ENCODE measurements at places on chromosomes 5 and 9. TPM values are rescaled to one million over a fixed set of nuclear protein-coding genes. Genes with fewer than 3 reads are reported as not detected.
A peak's percentile ranks its signal among the peaks of the same experiment; 100 is the strongest.

- DNase-seq, result no peak
- no peaks in the 10 kb centered on the region for H3K4me1 ChIP-seq
- no peaks in the 10 kb centered on the region for H3K36me3 ChIP-seq
Measured at GRCh38 chr5:32071351-32071944, 102.7 kb downstream of the GOLPH3 start.

DNA sequence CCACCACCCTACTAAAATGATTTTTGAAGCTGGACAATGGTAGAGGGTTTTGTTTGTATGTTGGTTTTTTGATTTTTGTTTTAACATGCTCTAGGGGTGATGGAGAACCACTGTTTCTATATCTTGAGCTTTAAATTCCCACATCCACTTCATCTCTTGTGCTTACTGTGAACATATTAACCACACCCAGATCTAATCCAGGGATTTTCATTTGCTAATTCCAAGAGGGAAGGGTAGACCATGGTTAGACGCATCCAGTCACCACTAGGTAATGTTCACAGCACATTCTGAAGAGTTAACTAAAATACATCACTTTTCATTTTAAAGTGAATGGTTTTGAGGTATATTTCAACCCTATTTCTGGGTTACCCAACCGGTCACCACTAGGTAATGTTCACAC is 36.5 kb upstream of the IQGAP2 start:
- H3K4me3 ChIP-seq, result no peak overlapping the region
- H3K27me3 ChIP-seq, result no peaks in the 10 kb centered on the region
- no peaks in the 10 kb centered on the region for H3K36me3 ChIP-seq
- no peaks in the 10 kb centered on the region for H3K4me1 ChIP-seq
- DNase-seq, result no peak

DNA sequence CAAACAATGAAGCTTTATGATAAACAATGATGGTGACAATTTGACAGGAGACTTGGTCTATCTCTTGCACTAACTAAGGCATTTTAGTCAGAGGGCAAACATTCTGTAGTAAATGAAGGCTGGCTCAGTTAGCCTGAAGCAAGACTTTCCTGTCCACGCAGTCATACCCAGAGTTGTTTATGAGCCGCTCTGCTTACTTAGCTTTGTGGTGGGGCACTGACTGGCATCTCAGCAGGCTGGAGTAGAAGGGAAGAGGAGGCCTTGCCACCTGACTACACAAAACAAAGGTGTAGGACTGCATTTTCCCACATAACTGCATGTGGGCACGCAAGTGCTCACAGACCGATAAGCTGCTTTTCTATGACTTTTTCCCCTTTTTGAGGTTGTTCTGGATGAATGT is 133.7 kb upstream of the EPB41L4A start:
- no peak overlapping the region for H3K4me3 ChIP-seq
- H3K27ac ChIP-seq, result no peak overlapping the region
- H3K36me3 ChIP-seq, result no peaks in the 10 kb centered on the region
- no peaks in the 10 kb centered on the region for H3K4me1 ChIP-seq
- no peaks in the 10 kb centered on the region for H3K27me3 ChIP-seq
- no peak for DNase-seq

- H3K4me1 ChIP-seq, result no peaks in the 10 kb centered on the region
- H3K27me3 ChIP-seq, result no peaks in the 10 kb centered on the region
- no peak for DNase-seq
- no peak overlapping the region for H3K4me3 ChIP-seq
- no peaks in the 10 kb centered on the region for H3K36me3 ChIP-seq
- H3K27ac ChIP-seq, result no peak overlapping the region
Measured at GRCh38 chr5:15496886-15497285, 3.1 kb upstream of the FBXL7 start.

- DNase-seq, result no peak
- peaks cover 8% of the 10 kb centered on the region for H3K27me3 ChIP-seq
- no peak overlapping the region for H3K4me3 ChIP-seq
- H3K4me1 ChIP-seq, result no peaks in the 10 kb centered on the region
- no peak overlapping the region for H3K27ac ChIP-seq
Measured at GRCh38 chr5:175092691-175093090, 351.3 kb downstream of the DRD1 start.

- no peak overlapping the region for H3K27ac ChIP-seq
- H3K36me3 ChIP-seq, result no peaks in the 10 kb centered on the region
- H3K4me3 ChIP-seq, result no peak overlapping the region
- H3K27me3 ChIP-seq, result no peaks in the 10 kb centered on the region
- DNase-seq, result no peak
Measured at GRCh38 chr5:134997015-134997414, 29.3 kb downstream of the CATSPER3 start.

DNA sequence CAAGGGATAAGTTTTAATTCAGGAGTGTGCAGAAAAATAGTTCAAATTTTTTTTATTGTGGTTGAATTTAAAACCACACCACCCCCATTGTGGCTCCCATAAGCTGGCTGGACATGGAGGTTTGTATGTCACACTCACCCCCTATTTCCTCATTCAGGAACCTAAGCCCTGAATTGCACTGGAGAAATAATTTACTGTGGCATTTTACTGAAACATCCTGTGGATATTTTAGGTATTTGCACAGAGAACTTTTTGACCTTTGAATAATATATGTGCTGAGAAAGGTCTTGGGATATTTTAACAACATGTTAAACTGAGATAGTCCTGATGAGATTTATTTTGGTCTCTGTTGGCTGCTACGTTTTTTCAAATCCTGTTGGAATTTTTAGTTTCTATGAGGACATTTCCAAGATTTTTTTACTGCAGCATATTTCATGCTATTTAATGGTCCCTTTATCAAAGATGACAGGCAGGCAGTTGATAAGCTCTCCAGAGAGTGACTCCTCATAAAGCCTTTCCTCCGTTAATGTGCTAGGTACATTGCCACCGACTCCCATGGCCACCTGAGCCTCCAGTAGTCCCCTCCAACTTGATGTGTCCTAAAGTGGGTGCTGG is 51.2 kb upstream of the PALM2AKAP2 start:
- no peak overlapping the region for H3K4me3 ChIP-seq
- no peaks in the 10 kb centered on the region for H3K4me1 ChIP-seq
- no peaks in the 10 kb centered on the region for H3K36me3 ChIP-seq
- H3K27ac ChIP-seq, result no peak overlapping the region

DNA sequence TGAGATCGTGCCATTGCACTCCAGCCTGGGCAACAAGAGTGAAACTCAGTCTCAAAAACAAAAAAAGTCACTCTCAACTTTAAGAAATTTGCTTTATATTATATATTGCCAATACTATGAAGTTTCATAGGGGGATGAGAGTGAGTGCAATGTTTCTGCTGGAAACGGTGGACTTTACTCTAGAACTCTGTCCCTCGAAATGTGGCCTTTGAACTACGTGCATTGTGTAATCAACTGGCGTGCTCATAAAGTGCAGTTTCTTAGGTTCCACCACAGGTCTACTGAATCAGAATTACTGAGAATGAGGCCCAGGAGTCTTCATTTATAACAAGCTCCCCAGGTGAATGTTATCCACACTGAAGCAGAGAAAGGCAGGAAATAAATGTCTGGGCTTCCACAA is 24.1 kb downstream of the OR2K2 start:
- H3K27ac ChIP-seq, result no peak overlapping the region
- no peak for DNase-seq
- no peaks in the 10 kb centered on the region for H3K36me3 ChIP-seq
- no peaks in the 10 kb centered on the region for H3K4me1 ChIP-seq

GRCh38 chr5:133869519-133870335 is 98.7 kb downstream of the C5orf15 start:
- no peaks in the 10 kb centered on the region for H3K27me3 ChIP-seq
- H3K4me1 ChIP-seq, result no peaks in the 10 kb centered on the region
- no peak for DNase-seq
- H3K36me3 ChIP-seq, result no peaks in the 10 kb centered on the region
- H3K27ac ChIP-seq, result no peak overlapping the region

- H3K36me3 ChIP-seq, result no peaks in the 10 kb centered on the region
- no peaks in the 10 kb centered on the region for H3K27me3 ChIP-seq
- no peaks in the 10 kb centered on the region for H3K4me1 ChIP-seq
Measured at GRCh38 chr5:133319905-133320520, 268.2 kb downstream of the HSPA4 start.

- H3K27ac ChIP-seq, result peak overlapping the region; percentile 66
- no peaks in the 10 kb centered on the region for H3K27me3 ChIP-seq
- DNase-seq, result peak; percentile 75
Measured at GRCh38 chr9:117957267-117957666, 253.1 kb downstream of the TLR4 start.

GRCh38 chr5:172533399-172534228 is 79.3 kb upstream of the SH3PXD2B start:
- no peak for DNase-seq
- no peaks in the 10 kb centered on the region for H3K27me3 ChIP-seq
- no peak overlapping the region for H3K4me3 ChIP-seq
- peaks cover 6% of the 10 kb centered on the region for H3K4me1 ChIP-seq
- peak overlapping the region; percentile 32 for H3K27ac ChIP-seq

DNA sequence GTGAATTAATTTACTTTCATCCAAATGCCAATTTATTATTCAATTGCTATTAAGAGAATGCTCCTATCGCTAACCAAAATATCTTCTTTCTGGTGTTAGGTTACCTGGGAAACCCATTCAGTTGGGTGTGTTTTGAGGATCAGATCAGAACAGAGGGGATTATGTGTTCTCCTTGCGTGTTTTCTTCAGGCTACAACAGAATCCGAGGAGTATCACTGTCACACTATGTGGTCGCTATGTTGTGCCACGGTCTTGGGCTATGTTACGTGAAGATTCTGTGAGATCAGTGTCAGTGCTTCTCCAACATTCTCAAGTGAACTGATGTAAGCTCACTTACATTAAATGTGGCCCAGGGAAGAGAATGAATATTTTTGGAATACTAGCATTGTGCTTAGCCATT is 39.0 kb downstream of the ADCY2 start:
- no peaks in the 10 kb centered on the region for H3K36me3 ChIP-seq
- no peak overlapping the region for H3K27ac ChIP-seq
- no peaks in the 10 kb centered on the region for H3K27me3 ChIP-seq
- H3K4me3 ChIP-seq, result no peak overlapping the region
- no peak for DNase-seq
- H3K4me1 ChIP-seq, result no peaks in the 10 kb centered on the region

- no peaks in the 10 kb centered on the region for H3K4me1 ChIP-seq
- no peak overlapping the region for H3K4me3 ChIP-seq
- no peaks in the 10 kb centered on the region for H3K27me3 ChIP-seq
Measured at GRCh38 chr9:135982499-135983207, 21.5 kb upstream of the UBAC1 start.

GRCh38 chr5:178469011-178469974 is 120.9 kb downstream of the COL23A1 start:
- H3K4me3 ChIP-seq, result no peak overlapping the region
- no peaks in the 10 kb centered on the region for H3K27me3 ChIP-seq
- DNase-seq, result no peak
- no peaks in the 10 kb centered on the region for H3K4me1 ChIP-seq

GRCh38 chr9:129176701-129177442 is 1.2 kb downstream of the IER5L start:
- H3K27ac ChIP-seq, result peak overlapping the region; percentile 98
- peak overlapping the region; percentile 91 for H3K4me3 ChIP-seq
- H3K4me1 ChIP-seq, result peaks cover 4% of the 10 kb centered on the region
- no peaks in the 10 kb centered on the region for H3K36me3 ChIP-seq

DNA sequence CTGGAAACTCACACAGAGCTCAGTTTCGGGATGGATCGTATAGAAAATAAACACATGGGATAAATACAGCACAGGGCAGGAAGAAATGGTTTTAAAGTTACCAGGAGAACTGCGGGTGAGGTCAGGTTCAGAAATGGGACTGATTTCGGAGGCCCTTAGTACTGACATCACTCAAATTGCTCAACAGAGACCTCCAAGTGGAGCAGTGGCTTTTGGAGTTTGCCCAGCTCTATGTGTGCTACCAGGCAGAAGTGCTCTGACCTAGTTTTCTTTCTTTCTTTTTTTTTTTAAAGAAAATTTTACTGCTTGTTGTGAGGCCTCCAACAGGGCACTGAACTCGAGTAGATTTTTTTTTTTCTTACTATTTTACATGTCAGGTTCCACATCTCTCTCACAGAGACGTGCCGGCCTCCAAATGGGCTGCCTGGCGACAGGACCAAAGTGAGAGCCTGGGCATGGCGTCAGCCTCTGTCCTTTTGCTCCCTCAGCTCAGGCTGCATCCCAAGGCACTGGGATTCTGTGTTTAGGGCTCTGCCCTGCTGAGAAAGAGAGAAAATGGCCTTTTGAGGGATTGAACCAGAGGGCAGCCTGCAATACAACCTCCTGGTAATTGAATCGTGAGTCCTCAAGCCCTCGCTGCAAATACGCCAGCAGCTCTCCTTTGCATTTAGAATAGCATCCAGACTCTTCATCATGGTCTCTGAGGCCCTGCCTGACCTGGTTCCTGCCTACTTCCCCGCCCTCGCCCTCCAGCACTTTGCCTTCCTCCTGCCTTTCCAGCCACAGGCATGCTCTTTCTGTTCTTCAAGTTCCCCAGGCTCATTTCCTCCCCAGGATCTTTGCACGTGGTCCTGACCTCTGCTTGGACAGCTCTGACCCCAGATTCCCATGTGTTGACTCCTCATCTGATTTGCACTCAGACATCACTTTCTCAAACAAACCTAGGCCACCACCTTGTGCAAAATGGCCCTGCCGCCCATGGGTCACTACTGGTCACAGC is 173.5 kb downstream of the FGF1 start:
- DNase-seq, result no peak
- H3K4me1 ChIP-seq, result no peaks in the 10 kb centered on the region
- H3K27ac ChIP-seq, result no peak overlapping the region
- H3K27me3 ChIP-seq, result no peaks in the 10 kb centered on the region
- H3K4me3 ChIP-seq, result no peak overlapping the region

DNA sequence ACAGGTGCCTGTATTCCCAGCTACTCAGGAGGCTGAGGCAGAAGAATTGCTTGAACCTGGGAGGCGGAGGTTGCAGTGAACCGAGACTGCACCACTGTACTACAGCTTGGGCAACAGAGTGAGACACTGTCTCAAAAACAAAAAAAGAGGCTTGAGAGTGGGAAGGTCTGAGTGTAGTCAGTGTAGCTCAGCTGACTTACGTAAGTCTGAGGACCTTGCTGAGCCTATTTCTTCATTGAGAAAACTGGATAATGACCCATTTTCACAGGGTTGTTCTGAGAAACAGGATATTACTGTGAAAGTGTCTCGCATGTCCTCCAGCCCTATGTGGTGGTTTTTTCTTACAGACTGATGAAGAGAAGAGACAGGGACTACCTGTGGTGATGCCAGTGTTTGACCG is 66.7 kb downstream of the WDR41 start:
- H3K27me3 ChIP-seq, result no peaks in the 10 kb centered on the region
- H3K27ac ChIP-seq, result no peak overlapping the region
- no peaks in the 10 kb centered on the region for H3K36me3 ChIP-seq

DNA sequence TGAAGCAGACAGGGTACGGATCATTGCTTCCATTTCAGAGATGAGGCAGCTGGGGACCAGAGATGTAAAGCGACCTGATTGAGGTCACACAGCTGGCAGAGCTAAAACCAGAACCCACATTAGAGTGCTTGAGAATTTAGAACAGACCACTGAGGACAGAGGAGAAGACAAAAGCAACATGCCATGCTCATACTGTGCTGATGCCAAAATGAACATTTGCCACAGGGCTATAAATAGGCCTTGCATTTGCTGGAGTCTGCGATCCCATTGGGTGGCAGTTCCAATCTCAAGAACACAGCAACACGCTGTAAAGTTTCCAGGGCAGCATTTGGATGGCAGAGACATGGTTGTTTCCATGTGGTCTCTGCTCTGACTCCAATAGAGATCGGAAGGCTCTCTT is 222.4 kb upstream of the TBC1D2 start:
- H3K36me3 ChIP-seq, result no peaks in the 10 kb centered on the region
- no peak for DNase-seq
- no peak overlapping the region for H3K4me3 ChIP-seq
- H3K27ac ChIP-seq, result no peak overlapping the region
- H3K27me3 ChIP-seq, result no peaks in the 10 kb centered on the region

The CDH6 gene
- 4.8 TPM for total RNA-seq

The PRR7 gene
- 2.0 TPM for total RNA-seq

The SPOCK1 gene
- 14.5 TPM for total RNA-seq

The PTGES gene
- total RNA-seq, result 21.8 TPM

The SLC4A9 gene
- not detected for total RNA-seq

The HTR4 gene
- total RNA-seq, result 0.15 TPM

The TAS2R1 gene
- total RNA-seq, result not detected

The PALM2AKAP2 gene
- total RNA-seq, result 8.8 TPM

The GOLPH3 gene
- total RNA-seq, result 100 TPM

The CCL21 gene
- 5.9 TPM for total RNA-seq

Measured in breast epithelium (tissue), 4 donors.